ENCODE measurements at places on chromosomes 16 and 17.

- no peak for DNase-seq
Observed at GRCh38 chr17:19336938-19337711, 25.4 kb downstream of the B9D1 start.

- DNase-seq = no peak
Observed at GRCh38 chr17:63931981-63932561, at the start of gene CD79B. CD79B (minus strand) TSS chr17:63932331; CDS start chr17:63932261, 70 bp downstream.

DNA sequence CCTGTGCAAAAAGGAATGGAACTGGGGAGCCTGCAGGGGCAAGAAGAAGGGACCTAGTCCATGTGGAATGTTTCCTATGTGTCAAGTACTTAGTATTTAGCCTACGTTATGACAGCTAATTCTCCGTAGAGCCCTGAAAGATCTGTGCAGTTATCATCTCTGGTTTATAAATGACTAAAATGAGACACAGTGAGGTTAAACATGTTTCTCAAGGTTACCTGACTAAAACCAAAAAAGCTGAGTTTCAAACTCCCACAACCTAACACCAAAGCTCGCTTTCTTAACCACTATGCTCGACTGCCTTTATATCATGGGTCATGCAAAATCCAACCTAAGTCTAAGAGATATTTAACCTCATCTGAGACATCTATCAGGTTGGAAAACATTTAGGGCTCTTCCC is 53.3 kb upstream of the CCL2 start:
- no peak for DNase-seq

GRCh38 chr16:7492122-7492521 is 159.5 kb downstream of the RBFOX1 start:
- DNase-seq = no peak

GRCh38 chr17:41534899-41535546 is 6.9 kb upstream of the KRT19 start:
- DNase-seq = no peak

DNA sequence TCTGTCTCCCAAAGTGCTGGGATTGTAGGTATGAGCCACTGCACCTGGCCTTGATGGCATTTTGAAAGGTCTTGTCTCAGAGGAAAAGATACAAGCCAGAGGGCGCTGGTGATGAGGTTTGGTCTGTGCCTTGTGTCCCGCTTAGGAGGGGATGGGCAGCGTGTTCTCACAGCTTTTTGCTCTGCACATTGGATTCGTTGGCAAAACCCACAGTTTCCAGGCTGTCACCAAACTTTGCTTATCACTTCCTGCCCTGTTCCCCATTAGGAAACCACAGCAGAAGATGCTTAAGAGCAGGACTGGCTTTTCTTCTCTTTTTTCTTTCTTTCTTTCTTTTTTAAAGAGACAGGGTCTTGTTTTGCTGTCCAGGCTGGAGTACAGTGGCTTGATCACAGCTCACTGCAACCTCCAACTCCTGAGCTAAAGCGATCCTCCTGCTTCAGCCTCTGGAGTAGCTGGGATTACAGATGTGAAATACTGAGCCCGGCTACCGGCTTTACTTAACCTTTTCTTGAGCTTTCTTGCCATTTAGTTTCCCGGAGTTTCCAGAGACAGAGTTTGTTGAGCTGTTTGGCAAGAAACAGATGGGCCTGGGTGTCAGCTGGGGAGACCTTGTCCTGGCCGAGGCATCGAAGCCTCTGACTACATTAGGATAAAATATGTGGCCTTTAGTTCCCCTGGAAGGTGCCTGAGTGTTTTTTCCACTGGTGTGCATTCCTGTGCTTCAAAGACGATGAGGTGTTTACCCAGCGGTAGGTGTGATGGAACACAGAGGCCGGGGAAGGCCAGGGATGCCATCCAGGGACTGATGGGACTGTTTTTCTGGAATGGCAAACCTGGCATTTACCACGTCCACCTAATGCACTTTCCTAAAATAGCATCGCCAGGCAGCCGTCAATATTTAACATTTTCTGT is 112.9 kb downstream of the ABCC1 start:
- no peak for DNase-seq

DNA sequence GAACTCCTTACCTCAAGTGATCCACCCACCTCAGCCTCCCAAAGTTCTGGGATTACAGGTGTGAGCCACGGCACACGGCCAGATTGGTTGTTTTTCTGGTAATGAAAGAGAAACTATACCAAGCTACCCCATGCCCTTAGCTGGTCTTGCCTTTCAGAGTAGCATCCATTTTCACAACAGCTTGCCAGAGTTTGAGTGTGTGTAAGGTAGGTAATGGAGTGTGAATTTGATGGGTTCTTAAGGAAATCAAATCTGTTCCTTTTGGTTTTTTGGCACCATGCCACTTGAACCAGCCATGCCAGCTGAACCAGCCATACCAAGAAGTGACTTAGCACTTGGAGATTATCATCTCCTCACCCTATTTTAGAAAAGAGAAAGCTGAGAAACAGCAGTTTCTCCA is 5.1 kb downstream of the CALCOCO2 start:
- DNase-seq = no peak

GRCh38 chr16:5056352-5056751 is 9.4 kb downstream of the C16orf89 start:
- DNase-seq = no peak
